GM12864 (cell line): ENCODE measurements at places on chromosomes 7 and 10.

DNA sequence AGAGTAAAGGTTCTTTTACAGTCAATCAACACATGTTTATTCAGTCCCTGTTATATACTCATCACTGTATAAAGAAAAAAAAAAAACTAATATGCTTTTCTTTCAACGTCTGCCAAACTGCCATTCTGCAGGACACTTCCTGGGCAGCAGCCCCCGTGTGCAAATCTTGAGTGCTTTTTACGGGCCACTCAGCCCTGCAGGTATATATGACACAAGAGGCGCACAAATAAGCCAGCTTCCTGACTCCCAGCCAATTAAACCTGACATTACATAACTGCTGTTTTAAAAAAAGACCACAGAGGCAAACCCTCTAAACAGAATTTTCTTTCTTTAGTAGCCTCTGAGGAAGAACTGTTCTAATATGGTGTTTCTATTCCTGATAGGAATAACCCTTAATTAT is 263.0 kb upstream of the NEBL start:
- DNase-seq, result no peak

GRCh38 chr7:105581066-105581811 is at the start of gene EFCAB10:
Gene EFCAB10, minus strand, starts transcription at chr7:105581493. Its CDS starts 30 bp downstream, at chr7:105581463.
- DNase-seq, result peak; percentile 13

GRCh38 chr10:14036233-14036632 is 294.5 kb downstream of the FRMD4A start:
- DNase-seq, result no peak

- DNase-seq, result no peak
Measured at GRCh38 chr7:26195182-26195581, 5.4 kb downstream of the HNRNPA2B1 start.

GRCh38 chr7:149664666-149665065 is 108.7 kb downstream of the ZNF467 start:
- no peak for DNase-seq

- no peak for DNase-seq
Measured at GRCh38 chr7:118352867-118353453, 128.5 kb downstream of the ANKRD7 start.

- DNase-seq, result no peak
Measured at GRCh38 chr7:27424749-27425148, 182.1 kb downstream of the EVX1 start.

GRCh38 chr7:105775580-105775979 is 100.8 kb downstream of the ATXN7L1 start:
- no peak for DNase-seq

DNA sequence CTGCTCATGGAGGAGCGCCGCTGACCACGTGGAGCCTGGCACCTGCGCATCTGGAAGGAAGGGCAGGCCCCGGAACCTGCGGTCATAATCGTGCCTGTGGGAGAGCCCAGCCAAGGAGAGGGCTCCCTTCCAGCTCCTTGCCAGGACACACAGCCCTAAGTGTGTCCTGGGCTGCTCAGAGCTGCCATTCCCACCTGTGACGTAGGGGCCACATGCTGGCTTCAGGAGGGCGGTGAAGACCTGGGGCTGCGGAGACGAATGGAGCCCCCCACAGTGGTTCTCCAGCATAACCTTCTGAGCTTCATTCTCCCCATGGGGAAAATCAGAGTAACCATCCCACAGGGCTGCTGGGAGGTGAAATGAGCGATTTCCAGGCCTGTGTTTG is 127.6 kb upstream of the CHST15 start:
- no peak for DNase-seq

DNA sequence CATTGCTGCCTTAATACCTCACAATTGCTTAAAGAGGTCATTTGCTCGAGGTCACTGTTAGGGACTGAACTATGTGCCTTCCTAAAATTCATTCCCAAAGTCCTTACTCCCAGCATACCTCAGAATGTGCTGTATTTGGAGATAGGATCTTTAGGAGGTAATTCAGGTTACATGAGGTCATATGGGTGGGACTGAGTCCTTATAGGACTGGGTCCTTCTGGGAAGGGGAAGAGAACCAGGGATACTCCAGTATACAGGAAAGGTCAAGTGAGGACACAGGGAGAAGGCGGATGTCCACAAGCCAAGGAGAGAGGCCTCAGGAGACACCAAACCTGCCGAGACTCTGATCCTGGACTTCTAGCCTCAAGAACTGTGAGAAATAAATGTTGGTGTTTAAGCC is 253.3 kb downstream of the PRPF18 start:
- no peak for DNase-seq

GRCh38 chr10:78950656-78951587 is 117.8 kb upstream of the ZMIZ1 start:
- no peak for DNase-seq

- DNase-seq, result no peak
Measured at GRCh38 chr10:128833671-128834070, 633.4 kb upstream of the MGMT start.

GRCh38 chr10:12353399-12354242 is 4.3 kb downstream of the CAMK1D start:
- no peak for DNase-seq

- DNase-seq, result no peak
Measured at GRCh38 chr10:98446151-98446660, 529 bp downstream of the HPS1 start.

DNA sequence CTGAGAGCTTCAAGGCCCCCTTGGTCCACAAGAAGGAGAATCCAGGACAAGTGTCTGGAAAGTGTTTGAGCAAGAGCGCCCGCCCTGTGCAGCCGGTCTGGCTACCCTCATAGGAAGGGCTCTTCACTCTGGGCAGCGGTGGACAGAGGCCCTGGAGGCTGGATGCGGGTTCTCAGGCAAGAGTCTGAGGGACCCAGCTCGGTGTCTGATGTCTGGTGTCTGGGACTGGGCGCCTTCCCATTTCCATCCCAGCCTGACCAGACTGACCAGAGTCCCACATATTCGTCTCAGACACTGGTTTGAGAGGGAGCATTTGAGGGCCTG is 59.8 kb downstream of the HK1 start:
- DNase-seq, result no peak

DNA sequence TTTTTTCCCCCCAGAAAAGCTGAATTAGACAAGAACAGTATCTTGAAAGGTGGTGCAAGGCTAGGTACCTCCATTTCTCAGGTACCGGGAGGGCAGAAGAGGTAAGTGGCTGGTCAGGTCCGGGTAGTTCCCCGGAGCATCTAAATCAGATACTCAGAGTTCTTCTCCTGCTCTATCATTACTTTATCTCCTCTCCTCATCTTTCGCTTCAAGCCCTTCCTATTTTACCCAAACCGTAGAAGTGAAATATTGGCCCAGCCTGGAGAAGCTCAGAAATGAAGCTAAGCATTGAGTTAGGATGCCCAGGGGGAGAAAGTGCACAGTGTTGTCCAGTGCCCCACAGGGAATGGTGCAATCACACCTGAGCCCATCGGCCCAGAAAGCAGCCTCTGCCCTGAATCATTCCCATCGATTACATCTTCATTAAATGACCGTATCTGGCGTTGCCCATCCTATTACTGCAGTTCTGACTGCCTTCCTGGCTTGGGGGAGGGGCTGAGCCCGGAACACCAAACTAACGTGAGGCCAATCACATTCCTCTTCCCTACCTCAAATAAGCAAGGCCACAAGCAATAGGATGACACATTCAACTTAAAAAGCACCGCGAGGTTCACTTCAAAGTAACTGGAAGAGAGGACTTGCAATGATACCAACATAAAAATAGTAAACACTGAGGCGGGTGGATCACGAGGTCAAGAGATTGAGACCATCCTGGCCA is 116.5 kb downstream of the PRPF18 start:
- no peak for DNase-seq
